ENCODE measurements at places on chromosomes 3 and 15.

DNA sequence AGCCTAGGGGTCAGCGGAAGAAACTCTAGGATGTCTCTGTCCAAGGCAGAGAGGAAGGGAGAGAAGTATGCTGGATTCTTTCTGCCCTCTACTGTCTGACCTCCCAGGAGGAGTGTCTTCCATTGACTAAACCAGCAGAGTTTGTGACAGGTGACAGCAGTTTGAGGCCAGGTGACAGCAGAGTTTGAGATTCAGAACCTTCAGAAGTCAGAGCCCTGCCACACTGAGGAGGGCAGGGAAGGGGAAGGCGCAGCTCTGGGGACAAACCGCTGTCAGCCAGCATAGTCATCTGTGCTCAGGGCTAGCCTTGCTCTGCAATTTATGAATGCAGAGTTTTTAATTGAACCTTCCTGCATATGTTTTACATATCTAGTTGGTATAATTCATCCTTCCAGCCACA lies 12.3 kb downstream of the NRROS start:
- no peak for DNase-seq

- no peak for DNase-seq
Measured at GRCh38 chr3:36591959-36592358, 172.4 kb downstream of the DCLK3 start.

- no peak for DNase-seq
Measured at GRCh38 chr3:108093021-108093420, 2.2 kb upstream of the CD47 start.

GRCh38 chr3:193948459-193948858 lies 187.5 kb upstream of the HES1 start:
- no peak for DNase-seq

- DNase-seq, result no peak
Measured at GRCh38 chr3:104437891-104438290, 928.8 kb upstream of the ALCAM start.

DNA sequence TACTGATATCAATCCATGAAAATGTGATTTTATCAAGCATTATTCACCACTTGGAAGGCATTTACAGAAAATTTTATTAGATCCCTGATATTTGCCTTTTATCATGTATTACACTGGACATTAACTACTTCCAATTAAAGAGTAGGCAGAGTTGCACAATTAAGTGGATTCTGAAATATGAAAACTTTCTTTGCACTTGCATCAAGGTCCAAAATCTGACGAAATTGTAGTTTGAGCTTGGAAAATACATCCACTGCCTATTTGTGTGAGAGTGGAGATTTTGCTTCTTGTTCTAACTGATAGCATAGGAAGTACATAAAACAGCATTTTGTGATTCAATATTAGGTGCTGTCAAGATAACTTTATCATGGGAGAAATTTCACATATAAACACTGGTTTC lies 49.6 kb upstream of the SLC12A8 start:
- DNase-seq, result no peak

Measured in activated CD4-positive, alpha-beta T cell treated with anti-CD3 and anti-CD28 coated beads for 1 hour (primary cell).